ENCODE measurements at places on chromosomes 5 and 9.

- DNase-seq, result no peak
Observed at GRCh38 chr9:109276469-109277440, 44.1 kb downstream of the EPB41L4B start.

GRCh38 chr5:91469517-91470165, 86.5 kb upstream of the ARRDC3 start:
- peak; percentile 12 for DNase-seq

- peak; percentile 37 for DNase-seq
Observed at GRCh38 chr9:127397646-127398274, 791 bp downstream of the SLC2A8 start.

GRCh38 chr5:133610489-133611356, 1.6 kb downstream of the FSTL4 start:
- DNase-seq, result peak; percentile 12

DNA sequence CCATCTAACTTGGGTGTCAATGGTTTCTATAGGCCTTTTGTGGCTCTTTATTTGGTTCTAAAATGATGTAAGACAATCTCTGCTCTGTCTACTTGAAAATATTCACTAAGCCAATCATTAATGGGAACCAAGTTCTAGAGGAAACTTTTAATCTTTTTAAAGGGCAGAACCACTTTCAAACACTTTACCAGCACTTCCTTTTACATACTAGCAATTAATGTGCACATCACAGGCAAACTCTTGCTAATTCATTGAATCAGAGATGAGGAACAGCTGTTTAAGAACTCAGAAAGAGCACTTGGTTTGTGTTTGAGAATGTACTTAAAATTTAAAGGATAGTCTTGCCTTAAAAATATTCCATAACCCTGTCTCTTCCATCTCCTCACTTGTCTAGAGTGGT, 83.4 kb downstream of the PAPPA start:
- no peak for DNase-seq

DNA sequence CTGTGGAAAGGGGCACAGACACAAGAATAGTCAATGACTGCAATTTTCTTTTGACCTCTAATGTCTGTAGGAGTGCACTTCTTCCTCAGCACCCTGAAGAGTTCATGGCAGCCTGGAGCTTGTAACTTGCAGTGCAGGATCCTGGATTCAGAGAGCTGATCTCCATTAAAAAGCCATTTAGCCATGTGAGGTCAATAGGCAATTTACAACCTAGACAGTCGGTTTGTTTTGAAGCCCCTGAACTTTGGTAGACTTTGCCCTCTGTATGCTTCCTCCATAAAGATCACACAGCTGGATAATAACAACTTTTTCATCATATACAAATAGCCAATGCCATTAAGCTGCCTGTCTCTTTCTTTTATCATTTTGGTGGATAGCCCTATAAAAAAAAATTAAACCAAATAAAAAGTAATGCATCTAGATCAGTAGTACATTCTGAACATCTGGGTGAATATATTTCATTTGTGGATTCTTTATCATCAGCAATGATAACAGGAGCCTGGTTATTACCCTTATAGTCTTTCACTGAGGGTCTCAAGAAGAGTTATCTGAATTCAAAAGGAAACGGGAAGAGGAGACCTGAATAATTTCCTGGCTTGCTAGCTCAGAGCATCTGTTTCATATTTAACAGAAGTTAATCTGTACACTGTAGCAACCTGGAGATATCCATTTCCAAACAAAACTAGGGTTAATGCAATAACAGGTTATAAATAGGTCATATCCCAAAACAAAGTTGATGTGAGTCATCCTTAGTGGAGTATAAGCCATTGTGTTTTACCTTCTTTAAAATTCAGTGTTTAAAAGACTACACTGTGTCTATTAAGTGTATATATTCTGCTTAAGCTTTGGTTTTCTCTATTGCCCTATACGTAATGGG, 193.8 kb upstream of the ACTBL2 start:
- peak; percentile 26 for DNase-seq

GRCh38 chr5:149140197-149141002, 893 bp upstream of the ABLIM3 start:
- DNase-seq, result no peak

- no peak for DNase-seq
Observed at GRCh38 chr5:53243403-53243802, 133.8 kb upstream of the MOCS2 start.

GRCh38 chr5:34740389-34740806, 84.3 kb downstream of the RAI14 start:
- DNase-seq, result no peak

DNA sequence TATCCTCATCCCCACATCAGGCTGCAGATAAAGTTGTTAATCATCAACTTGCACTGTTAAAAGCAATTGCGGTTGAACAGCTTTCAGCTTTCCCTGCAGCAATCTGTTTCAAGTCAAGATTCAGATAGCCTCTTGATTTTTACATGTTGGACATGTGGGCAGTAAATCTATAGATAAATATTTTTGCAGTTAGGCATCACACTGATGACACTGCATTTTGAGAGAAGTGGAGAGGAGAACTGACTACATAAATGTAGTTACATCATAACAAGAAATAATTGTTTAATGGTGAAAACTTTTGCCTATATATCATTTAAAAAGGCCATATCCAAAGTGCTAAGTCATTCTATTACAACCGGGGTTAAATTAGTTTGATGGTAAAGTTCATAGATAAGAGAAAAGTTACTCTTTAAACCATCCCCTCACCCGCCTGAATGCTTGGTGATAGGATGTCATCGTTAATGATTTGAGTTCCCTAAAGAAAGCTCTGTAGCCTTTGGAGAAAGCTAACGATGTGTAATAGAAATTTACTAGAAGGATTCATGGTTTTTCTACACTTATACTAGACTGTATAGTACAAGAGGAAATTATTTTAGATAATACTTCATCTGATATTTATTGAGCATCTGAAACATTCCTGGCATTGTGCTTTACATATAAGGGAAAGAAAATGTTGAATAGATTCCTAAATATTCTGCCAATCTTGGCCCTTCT, 30.8 kb upstream of the ALDH1A1 start:
- DNase-seq, result no peak

DNA sequence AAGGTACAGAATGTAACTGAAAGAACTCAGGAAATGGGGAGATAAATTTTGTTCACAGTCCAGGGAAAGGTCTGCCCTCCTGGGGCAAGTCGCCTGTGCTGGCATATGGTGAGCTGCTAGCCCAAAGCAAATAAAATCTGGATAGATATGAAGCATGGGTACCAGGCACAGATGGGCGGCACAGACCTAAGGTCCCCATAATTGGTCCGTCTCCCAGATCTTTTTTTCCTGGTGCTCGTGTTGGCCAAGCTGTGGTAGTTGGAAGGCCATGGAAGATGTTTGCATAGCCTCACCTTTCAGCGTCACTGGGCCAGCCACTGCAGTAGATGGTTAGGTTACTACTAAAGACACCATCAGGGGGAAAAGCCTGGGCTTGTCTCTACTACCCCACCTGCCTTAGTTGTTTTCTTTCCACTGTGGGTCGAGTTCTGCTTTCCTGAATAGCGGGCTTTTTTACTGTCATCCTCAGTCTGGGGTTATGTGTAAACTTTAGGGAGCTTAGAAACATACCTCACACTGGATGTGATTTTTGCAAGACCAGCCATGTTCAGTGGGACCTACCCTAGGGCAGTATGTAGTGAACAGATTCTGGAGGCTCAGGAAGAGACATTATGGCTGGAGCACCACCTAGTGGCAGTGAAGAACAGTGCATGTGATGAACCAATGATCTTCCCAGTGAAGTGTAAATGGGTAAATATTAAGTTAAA, 24.2 kb upstream of the GLRX start:
- DNase-seq, result peak; percentile 75

DNA sequence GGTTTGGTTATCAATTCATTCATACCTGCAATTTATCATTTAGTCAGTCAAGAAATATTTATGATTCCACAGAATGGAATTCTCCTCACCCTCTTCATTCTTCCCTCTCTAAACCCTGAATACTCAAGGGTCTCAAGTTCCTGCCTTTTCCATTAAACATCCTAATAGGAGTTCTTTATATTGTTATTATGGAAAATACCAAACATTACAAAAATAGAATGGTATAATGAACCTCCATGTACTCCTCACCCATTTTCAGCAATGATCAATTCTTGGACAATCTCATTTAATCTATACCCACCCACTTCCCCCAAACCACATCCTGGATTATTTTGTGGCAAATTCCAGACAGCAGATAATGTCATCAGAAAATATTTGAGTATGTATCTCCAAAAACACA, 74.5 kb downstream of the ADAMTS12 start:
- DNase-seq, result no peak

- DNase-seq, result no peak
Observed at GRCh38 chr9:12849486-12850003, 74.7 kb downstream of the LURAP1L start.

GRCh38 chr9:131111186-131111853, 14.1 kb upstream of the NUP214 start:
- peak; percentile 7 for DNase-seq

DNA sequence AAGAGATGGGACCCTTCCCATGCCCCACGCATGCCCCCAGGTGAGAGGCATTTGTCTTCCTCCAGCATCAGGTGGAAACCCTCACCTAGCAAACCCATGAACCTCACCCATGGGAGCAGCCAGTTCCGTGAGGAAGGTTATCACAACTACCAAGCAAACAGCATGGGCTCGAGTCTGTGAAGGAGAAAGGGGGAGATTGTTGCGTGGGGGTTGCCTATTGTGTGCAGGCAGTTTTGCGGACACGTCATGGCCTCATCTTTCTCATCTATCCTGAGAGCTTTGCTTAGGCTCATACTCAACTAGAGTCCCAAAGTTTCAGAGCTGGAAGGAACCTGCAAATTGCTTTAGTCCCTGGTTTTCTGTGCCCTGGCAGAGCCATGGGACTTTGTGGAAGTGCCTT, 73.6 kb upstream of the TGFBR1 start:
- DNase-seq, result no peak

DNA sequence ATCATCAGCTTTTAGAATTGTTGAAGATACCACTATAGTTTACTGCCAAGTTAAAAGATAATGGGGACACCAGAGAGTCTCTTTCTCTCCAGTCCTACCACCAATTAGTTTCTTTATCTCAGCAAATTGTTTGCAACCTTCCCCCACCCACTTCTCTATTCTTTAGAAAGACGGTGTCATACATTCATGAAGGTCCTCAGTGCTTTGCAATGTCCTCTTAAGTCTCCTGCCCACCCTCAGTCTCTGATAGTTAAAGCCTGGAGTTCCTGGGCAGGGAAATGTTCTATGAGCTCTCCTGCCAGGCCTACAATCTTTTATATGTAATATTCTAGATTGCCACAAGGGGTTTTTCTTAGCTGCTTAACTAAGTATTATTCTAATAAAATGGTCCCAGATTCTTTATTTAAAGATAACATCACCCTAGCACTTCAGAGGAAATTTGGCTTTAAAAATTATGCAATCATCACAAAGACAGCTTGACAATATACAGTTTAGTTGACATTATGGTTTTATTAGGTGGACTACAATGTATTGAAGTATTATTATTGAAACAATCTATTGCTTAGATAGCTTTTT, 509.2 kb downstream of the CSNK1G3 start:
- DNase-seq, result no peak

DNA sequence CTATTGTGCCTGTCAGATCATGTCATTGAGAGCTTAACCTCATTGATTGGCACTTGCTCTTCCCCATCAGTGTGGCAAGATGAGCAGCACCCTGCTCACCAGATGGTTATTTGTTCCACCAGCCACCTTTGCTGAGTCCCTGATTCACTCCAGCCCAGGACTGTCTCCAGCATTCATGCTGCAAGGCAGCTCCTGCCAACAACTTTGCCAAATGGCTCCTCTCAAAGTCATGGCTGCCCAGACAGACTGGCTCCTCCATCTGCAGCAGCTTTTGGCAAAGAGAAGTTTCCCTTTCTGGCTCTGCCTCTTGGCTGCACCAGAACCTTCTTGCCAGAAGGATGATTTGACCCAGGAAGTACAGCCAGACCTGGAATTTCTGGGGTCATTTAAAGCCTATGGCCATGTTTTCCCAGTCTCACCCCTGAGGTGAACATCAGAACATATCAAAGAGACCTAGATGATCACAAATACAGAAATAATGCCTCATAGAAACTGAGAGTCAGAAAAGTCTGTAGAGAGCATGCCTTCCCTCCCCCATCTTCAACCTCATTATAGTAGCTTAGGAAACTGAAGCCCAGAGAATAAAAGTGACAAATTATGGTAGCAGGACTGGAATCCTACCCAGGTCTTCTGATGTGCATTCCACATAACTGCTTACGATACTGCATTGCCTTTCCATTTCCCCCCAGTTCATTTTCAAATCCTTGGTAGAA, 10.4 kb downstream of the PPP2R2B start:
- no peak for DNase-seq

Data from astrocyte of the spinal cord (primary cell).